ENCODE measurements at places on chromosomes 13 and 19.

GRCh38 chr19:40582467-40582866 lies 5.8 kb downstream of the SHKBP1 start:
- DNase-seq, result no peak

- no peak for DNase-seq
Measured at GRCh38 chr13:52162279-52163101, 3.1 kb upstream of the NEK3 start.

- DNase-seq, result no peak
Measured at GRCh38 chr19:41223431-41224234, 4.6 kb downstream of the AXL start.

DNA sequence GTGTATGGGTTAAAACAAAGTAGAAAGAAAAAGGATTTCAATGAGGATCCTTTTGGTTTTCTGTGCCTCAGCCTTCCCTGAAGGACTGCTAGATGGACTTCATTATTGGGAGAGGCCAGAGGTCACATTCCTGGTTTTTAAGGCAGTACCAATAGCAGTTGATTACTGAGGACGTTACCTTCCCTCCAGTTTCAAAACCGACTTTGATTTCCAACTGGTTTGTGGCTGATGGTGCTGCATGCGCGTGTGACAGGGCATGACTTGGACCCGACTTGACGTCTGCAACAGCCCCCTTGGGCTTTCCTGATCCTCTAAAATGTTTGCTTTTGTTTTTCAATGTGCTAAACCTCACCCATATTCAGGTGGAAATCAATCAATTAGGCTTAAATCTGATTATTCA lies 314.3 kb upstream of the ARGLU1 start:
- no peak for DNase-seq

- peak; percentile 61 for DNase-seq
Measured at GRCh38 chr13:19959141-19959830, 759 bp downstream of the ZMYM2 start.

DNA sequence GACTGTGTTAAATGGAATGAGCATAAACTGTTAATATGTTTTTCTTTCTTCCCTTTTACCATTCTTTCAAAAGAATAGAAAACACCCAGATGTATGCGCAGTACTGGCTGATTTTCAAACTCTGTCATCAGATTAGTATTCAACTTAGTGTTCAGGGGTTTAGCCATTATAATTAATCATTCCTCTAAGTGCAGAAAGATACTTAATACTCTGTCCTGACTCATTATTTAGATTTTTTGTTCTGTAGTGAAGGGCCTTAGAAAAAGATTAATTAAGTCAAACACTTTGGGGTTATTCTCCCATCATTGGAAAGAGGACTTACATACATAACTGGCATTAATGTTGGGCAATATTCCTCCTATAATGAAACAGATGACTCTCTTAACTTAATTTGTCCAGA lies 1316.7 kb upstream of the SLC10A2 start:
- DNase-seq, result no peak
